ENCODE measurements at places on chromosomes 12 and 14.
A peak's percentile ranks its signal among the peaks of the same experiment; 100 is the strongest.

DNA sequence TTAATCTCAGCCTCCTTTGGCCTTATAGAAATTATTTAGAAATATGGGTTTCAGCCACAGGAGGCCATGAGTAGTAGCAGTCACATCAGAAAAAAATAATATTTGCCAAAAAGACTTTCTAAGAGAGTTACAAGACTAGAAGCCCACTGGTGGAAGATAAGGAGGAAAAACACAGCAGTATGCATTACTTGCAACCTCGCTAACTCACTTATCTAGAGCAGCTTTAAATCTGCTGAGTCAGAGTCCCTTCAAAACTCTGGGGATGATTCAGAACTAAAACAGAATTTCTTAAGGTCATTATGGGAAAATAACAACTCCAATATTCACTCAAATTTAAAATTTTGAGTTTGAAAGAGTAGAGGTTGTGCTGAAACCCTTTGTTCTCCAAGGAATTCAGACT is 6.2 kb downstream of the OR4K17 start:
- DNase-seq: no peak

GRCh38 chr12:20119596-20120402 is 248.5 kb upstream of the PDE3A start:
- no peak for DNase-seq

GRCh38 chr12:111010061-111010460 is 89.7 kb upstream of the MYL2 start:
- no peak for DNase-seq

- DNase-seq: no peak
These were observed 17.1 kb upstream of the EMP1 start for GRCh38 chr12:13179211-13180074.

DNA sequence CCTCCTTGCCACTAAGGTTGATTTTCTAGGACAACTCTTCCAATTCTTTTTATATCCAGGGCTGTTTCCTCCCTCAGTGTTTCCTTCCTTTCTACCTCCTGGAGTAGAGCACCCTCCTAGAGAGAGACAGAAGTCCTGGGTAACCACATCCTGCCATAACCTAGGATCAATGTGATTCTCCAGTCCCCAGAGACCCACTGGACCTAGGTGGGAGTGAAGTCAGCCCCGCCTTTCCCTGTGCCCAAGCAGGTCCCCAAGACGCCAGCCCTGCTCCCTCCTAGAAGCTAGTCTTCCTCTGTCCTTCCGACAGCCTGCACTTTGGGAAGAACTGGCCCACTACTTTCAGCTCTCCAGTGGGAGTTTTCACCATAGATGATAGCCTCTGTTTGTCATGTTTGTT is 166.8 kb upstream of the PLEKHG7 start:
- DNase-seq: no peak

DNA sequence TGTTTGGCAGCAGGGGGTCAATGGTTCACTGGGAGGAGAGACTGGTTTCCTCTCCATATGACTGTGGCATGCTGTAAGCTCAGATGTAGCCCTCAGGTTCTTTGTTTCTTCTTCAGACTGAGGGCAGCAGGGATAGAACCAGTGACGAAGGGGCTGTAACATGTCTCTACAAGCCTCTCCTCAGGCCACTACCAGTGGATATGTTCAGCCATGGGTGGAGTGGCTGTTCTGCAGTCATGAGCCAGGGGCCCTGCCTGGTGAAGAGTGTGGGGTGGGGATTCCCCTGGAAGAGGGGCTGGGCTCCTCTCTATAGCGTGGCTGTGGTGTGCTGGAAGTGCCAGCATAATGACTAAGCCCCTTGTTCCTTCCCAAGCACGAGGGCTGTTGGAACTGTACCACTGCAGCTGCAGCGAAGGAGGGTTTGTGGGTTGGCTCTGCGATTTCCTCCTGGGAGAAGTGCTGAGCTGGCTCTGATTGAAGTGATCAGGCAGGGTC is 55.8 kb downstream of the CMAS start:
- no peak for DNase-seq

DNA sequence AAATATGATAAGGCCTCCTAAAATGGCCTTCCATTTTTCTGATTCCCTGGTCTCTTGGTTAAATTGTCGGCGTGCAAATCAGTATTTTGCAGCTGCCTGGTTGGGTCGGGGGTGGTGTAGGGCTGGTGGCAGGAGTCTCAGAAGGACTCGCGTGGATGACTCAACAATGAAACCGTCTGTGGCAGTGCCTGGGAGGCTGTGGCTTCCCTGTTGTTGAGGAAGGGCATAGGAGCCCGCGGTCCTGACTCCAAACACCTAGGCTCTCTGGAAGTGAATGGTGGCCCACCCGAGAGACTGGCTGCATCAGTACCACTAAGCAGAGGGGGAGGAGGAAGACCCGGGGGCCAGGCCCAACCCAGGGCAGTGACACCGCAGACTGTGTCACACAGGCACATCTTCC is 207.9 kb downstream of the TTC7B start:
- DNase-seq: no peak

GRCh38 chr14:104458845-104459244 is 120.7 kb upstream of the C14orf180 start:
- no peak for DNase-seq

DNA sequence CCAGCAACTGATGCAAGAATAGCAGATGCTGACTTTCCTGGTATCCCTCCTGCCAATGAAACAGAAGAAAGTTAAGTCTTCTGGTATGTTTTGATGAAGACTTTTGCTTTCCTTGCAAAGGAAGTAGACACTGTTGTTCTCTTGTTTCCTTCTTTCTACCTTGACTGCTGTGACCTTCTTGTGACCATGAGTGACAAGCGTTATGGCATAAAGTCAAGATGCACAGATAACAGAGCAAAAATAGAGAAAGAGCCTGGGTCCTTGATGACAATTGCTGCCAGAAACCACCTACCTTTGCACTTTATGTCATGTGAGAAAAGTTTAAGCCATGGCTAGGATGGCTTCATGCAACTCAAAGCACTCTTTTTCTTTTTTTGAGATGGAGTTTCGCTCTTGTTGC is 49.2 kb upstream of the LTA4H start:
- no peak for DNase-seq

DNA sequence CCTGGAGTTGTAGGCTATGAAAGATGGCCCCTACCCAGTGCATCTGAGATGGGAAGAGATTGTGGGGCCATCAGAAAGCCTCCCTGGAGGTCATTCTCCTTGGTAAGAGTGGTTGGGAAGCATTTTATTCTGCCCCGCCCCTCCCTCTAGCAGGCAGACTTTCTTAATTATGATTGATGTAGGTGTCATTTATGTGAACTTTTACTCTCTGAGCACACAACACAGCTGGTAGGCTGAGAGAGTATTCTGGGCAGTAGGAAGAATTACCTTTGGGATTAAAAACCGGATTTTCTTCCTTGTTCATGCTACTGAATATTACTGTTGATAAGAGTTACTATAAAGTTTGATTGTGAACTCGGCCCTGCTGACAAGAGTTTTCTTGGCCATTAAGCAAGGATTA is 266.8 kb downstream of the TTC6 start:
- no peak for DNase-seq

GRCh38 chr14:35669782-35670181 is 135.8 kb downstream of the INSM2 start:
- DNase-seq: no peak

- no peak for DNase-seq
These were observed 49.9 kb downstream of the IFNG start for GRCh38 chr12:68109444-68110217.

- DNase-seq: no peak
These were observed 67.6 kb downstream of the ARF6 start for GRCh38 chr14:49960453-49960852.

GRCh38 chr14:48275301-48275700 is 599.9 kb upstream of the MDGA2 start:
- no peak for DNase-seq

DNA sequence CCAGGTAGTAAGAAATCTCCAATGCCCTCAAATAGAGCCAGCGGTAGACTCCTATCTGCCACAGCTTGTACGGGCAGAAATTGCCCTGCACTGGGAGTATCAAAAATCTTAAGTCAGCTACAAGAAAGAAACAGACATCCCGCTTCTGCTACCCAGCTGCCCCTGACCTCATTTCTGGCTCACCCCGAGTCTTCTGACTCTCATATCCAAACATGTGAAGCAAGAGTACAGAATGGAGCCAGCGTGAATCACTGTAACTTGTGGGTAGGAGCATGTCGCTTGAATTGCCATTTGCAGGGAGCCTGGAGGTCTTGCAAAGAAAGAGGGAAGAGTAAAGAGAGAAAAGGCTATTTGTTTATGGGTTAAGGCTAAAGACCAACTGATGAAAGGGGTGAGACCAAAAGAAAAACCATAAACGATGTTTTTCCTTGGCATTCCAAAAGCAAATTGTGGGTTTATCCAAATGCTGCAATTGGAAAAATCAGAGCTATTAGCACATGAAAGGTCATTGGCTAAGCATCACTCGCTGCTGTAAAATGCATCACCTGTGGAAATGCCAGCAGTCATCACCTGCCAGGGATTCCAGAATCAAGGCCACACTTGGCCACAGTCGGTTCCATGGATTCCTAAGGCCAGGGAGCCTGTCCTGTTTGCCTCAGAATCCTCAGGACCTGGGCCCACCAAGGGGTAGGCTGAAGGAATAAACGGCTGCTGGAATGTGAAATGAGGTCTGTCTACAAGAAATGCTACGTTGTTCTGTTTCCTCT is 86.6 kb downstream of the FOXN3 start:
- DNase-seq: no peak

DNA sequence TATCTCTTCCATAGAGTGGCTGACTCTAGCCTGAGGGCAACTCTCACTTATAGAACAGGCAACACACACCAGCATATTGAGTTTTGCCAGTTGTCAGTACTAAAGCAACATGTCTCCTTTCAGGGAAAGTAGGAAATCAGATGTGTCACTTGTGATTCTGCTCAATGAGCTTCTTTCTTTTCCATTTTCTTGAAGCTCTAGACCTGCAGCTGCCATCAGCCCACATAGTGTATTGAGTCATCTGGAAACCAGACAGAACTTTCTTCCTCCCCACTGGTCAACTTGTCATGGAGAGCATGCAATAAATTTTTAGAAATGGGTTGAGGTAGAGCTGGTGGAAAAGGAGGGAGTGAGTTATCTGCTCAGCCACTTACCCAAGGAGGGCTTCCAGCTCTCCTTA is 209.0 kb upstream of the PLEKHG7 start:
- DNase-seq: no peak

GRCh38 chr14:21498540-21499526 is 12.3 kb downstream of the METTL3 start:
- DNase-seq: peak; percentile 44

DNA sequence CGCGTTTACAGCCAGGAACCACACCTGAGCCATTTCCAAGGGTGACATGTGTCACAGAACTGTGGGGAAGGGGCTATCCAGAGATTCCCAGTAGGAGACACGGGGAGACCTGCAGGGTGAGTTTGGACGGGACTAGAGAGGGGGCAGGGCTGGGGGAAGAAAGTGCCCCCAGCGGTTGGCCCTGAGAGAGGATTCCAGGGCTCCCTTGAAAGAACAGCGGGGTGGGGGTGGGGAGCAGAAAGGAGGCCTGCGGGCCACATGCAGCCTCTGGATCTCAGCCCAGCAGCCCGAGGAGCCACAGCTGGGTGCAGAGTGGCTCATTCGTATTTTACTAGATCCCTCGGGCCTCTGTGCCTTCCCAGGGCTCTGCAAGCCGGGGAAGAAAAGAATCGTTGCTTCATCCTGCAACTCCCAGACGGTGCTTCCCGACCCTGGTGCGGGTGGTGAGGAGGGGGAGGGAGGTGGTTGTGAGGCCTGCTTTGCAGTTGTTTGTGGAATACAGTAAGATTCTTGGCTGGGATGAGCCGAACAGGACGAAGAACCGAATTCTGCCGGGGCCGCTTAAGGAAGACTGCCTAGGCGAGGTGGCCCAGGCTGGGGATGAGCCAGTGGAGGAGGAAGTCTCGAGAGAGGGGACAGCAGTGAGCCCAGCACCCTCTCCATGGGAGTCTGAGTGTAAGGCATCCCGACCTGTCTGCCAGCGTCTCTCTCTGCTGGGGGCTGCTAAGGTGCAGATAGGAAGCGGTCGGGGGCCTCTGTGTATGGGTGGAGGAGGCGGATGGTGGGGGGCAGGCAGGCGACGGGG is 36.1 kb upstream of the ANKRD9 start:
- no peak for DNase-seq

GRCh38 chr12:80260269-80260668 is 160.9 kb downstream of the OTOGL start:
- DNase-seq: no peak

- DNase-seq: peak; percentile 64
These were observed 669 bp upstream of the KCNK13 start for GRCh38 chr14:90060965-90061684.

- no peak for DNase-seq
These were observed 193.3 kb upstream of the SYT1 start for GRCh38 chr12:78671295-78671694.

GRCh38 chr12:39772821-39773259 is 153.2 kb upstream of the ABCD2 start:
- no peak for DNase-seq

DNA sequence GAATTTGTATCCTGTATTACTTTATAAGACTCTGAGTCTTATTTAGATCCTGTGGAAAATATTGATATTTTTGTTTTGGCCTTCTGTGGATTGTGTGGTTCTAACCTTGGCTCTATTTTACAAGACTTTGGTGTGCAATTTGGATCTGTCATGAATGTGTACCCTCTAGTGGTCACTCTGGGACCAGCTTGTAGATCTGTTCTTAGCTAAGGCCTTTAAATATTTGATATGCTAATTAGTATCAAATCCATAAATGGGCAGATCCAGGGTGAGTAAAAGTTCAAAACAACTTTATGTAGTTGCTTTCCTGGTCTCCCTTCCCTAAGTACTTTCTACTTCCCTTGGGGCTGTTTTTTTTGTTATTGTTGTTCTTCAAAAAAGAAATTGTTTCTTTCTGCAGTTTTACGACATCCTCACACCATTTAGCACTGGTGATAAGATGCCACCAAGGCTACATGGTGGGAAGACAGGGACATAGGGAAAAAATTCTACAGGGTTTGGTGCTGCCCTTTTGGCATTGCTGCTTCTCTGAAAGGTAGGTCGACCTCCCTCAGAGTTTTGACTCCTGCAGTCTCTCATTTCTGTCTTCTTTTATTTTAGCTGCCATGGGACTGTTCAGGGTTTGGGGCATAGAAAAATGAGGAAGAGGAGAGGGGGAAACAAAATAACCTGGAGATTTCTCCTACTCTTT is 238.5 kb downstream of the GPHN start:
- peak; percentile 10 for DNase-seq

DNA sequence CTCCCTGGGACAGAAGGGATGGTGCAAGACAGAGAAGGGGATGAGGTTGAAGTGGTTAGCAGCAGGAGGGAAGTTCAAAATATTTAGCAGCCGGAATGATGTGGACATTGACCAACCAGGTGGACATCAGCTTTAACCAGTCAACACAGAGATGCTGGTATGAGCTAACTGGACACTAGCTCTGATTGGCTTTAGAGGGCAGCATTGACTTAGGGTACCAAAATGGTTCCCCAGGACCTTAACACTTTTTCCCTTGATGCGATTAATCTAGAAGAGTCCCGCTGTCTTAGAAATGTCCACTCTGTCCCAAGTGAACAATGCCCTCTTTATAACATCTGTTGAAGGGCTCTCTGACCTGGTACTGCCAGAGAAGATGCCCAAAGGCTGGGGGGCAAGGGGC is 134.0 kb upstream of the GSC start:
- DNase-seq: no peak
